SK-N-DZ (cell line): ENCODE measurements at places on chromosomes 1 and 21.

GRCh38 chr1:178533121-178533946 is 20.4 kb downstream of the TEX35 start:
- no peak for DNase-seq

- no peak for DNase-seq
Observed at GRCh38 chr1:225319871-225320270, 108.0 kb downstream of the LBR start.

DNA sequence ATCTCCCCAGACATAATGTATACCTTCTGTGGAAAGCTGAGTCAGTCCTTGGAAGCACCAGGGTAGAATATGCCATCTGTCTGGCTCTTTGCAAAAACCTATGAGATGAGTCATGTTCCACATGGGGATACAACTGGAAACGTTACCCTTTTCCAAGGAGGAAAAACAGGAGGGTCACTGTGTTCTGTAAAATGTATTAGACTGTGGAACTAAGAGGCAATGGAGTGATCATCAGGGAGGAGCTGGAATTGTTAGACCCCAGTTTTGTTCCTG is 16.1 kb upstream of the PSMD4 start:
- DNase-seq, result no peak

- DNase-seq, result no peak
Observed at GRCh38 chr1:12434686-12435085, 183.3 kb downstream of the DHRS3 start.

DNA sequence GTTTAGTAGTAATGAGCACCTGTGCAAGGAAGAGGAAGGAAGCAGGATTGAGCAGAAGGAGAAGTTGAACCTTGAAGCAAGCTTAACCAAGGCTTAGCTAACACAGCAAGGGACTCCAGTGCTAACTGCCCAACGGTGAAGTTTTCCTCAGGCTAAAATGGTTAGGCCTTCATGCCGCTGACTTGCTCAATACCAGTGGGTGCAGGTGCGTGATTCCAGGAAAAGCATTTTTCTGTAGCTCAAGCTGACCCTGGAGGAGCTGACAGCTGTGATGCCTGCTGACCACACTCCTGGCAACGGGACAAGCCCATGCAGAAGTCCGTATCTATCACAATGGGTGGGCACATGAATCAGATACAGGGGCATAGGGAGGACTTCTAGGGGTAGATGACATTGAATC is 76.5 kb upstream of the FGGY start:
- no peak for DNase-seq

DNA sequence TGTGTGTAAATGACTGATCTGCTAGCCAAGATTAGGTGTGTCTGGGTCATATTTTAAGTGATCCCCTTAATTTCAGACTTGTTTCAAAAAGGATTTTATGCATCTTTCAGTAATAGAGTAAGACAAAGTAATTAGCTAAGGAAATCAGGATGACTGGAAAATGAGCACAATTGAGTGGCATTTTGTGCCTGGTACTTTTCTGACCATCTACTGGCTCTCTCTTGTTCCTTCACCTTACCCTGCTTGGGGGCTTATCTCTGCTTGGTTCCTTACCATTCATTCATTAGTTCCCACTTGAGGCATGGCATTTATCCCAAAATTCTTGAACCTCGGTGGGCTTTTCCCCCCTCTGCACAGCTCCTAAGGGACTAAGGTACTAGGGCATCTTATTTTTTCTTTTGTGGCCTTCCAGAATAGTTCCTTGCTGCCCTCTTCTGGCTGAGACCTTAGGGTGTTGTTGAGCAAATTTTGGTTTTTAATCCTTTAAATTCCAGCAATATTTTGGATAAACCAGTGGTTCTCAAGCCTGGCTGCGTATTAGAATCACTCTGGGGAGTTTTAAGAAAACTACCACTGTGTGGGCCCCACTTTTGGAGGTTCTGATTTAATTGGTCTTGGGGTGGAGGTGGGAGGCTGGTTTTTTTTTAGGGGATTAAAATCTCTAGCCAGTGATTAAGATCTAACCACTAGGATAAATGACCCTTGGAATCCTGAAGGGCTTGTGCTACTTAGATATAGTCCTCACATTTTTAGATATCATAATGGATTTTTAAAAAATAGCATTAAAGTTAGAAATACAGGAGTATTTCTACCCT is 50.8 kb downstream of the HS2ST1 start:
- peak; percentile 11 for DNase-seq

DNA sequence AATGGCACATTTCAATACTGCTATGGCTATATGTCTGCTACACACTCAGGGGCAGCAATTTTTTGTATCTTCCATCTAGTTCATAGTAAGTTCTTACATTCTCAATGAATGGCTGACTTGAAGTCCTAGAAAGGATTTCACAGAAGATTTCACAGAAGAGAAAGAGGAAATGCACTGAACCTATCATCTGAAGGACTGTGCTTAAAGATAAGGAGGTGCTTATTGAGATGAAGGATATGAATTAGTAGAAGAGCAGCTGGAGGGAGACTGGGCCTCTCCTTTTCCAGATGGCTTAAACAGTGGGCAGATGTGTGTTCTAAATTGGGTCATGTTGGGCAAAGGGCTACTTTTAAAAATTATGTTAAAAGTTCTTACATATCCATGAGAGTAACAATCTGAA is 14.6 kb downstream of the ADAR start:
- no peak for DNase-seq

DNA sequence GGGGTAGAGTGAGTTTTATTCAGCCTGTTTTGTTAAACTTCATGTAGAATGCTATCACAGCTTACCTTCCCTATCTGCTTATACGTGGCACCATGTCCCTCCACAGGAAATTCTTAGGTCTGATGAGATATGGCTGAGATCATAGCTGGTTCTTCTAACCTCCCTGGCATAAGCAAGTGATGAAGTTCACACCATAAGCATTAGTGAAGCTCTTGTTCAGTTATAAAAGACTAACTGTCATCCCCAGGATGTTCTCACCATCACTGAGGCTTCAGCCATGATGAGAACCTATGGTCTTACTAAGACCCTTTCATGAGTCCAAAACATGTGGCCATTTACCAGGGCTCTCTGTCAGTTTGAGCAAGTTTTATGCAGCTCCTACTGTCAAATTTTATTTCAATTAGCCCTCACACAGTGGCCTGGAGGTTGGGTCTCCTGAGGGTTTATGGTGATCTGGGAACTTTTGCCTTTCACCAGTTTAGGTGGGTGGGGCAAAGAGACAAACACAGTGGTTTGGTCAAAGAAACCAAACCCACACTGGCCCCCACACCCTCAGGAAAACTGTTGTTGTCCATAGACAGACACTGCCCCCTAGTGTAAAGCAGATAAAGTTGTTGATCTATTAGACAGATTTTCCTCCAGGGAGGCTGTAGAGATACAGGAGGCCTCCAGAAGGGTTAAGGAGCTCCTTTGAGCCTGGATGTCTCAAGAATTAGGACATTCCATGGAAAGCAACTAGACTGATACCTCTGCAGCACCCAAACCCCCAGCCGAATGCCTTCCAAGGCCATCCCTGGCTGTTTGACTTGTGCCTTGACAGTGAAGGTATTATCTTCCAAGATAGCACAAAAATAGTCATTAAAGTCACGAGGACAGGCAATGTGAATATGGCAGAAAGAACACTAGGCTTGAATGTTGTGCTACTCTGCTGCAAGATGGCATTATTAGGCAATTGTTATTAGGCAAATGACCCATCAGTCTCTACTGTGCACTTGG is 5.0 kb downstream of the SLC22A15 start:
- DNase-seq, result peak; percentile 4

- no peak for DNase-seq
Observed at GRCh38 chr1:97170300-97170699, 448.7 kb downstream of the PTBP2 start.
